Karpas-422 (cell line): ENCODE measurements at places on chromosomes 7 and 10. TPM values are rescaled to one million over a fixed set of nuclear protein-coding genes. Genes with fewer than 3 reads are reported as not detected.

Gene LSM5
- total RNA-seq: 24.0 and 47.8 TPM in 2 replicates

Gene PCBD1
- total RNA-seq: 73.7 and 76.4 TPM in 2 replicates

Gene PRSS37
- not detected in 2 replicates for total RNA-seq

Gene ADCYAP1R1
- total RNA-seq: 0.25 and 0.52 TPM in 2 replicates

Gene FIGNL1
- total RNA-seq: 20.9 and 27.8 TPM in 2 replicates
